ENCODE measurements at places on chromosomes 3 and 15.

DNA sequence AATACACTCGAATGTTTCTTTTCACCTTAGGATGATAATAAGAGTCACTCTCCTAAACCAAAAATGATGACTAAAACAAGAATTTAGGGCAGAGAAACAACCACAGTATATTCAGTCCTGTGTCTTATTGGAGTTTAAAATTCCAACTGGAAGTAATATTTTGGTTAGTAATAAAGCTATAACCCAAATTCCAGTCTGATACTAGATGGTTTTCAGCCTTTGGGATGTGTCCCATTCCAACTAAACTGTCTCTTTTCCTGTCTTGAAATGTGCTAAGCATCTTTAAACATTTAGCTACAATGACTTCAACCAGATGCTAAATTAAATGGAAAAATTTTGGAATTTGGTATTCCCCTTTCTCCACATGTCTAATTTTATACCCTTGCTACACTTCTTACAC lies 510.0 kb downstream of the ROBO1 start:
- DNase-seq: no peak

DNA sequence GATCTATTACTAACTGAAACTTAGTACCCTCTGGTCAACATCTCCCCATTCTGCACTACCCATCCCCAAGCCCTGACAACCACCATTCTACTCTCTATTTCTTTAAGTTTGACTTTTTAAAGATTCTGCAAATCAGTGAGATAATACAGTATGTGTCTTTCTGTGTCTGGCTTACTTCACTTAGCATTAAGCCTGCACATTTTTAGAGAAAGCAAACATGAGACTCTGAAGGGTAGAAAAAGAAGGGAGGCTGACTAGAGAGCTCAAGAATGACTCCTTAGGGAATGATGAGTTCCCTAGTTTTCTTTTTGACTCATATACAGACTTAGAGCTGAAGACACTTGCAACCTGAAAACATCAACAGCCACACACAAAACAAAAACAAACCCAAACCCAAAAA lies 311.3 kb downstream of the SQOR start:
- DNase-seq: no peak

DNA sequence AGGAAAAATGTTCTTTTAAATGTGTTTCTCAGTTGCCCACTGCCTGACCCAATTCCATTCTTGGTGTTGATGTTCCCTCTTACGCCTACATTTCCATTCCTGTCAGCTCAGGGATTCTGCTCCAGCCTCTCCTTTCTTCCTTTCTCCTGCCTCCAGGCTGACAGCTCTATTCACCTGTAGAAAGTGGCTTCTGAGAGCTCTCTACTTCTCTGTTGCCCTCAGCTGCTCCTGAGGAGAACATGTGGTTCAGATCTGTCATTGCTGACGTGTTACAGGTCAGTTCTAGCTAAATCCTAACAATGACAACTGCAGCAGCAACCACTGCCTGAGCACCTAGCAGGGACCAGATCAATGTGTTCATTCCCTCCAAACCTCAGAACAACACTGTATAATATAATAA lies 144.9 kb upstream of the PLAAT1 start:
- DNase-seq: no peak

GRCh38 chr15:86399041-86399954 lies 319.6 kb downstream of the AGBL1 start:
- no peak for DNase-seq

DNA sequence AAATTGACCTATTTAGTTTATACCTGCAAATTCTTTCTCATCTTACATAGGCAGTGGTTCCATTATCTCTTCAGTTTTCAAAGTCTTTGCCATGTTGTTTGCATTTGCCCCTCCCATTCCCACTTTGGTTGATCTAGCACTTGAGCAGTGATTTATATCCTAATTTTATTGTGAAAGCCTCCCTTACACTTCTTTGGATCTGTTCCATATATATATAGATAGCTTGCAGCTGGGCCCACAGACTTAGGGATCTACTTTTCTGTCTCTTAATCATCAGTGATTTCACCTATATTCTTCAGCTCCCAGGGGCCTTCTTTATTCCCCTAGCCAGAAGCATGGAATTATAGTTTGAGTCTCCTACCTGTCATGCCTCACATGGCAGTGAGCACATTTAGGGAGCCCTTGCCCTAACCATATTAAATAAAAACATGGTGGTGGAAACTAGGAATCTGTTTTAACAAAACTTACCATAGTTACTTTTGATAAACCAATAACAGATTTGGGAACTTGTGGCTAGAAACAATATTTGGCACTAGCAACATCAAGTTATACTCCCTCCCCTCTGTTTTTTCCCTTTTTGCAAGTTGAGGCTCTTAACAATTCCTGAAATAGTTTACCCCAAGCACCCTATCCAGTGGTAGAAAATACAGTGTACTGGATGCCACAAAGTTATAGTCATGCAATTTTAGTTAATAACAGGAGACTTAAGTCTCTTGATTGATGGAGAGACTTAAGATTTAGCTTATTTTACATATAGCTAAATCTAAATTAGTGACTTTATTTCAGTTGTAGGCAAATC lies 41.7 kb downstream of the ARIH1 start:
- no peak for DNase-seq

DNA sequence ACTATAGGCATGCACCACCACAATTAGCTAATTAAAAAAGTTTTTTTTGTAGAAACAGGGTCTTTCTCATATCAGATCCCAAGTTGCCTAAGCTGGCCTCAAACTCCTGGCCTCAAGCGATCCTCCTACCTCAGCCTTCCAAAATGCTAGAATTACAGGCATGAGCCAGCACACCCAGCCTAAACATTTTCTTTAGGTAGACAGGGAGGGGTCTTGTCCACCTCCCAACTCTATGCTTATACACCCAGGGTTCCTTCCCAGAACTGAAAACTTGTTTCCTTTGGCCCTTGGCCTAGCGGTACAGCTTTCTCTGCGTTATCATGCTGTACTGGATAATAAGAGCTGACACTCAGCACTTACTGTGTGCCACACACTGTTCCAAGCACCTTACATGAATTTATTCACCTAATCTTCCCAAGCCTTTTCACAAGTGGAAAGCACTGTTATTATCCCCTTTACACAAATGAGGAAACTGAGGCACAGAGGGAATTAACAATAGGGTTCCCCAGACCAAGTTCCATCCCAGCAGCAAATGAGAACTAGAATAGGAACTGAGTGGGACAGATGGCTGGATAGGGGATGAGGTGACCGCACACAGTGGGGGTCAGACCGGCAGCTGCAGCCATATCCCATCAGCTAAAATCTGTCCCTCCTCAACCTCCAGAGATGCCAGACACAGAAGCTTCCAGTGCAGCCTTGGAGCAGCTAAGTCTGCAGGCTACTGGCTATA lies 150.8 kb downstream of the MEGF11 start:
- no peak for DNase-seq

GRCh38 chr3:156145866-156146265 lies 25.5 kb downstream of the KCNAB1 start:
- no peak for DNase-seq

- no peak for DNase-seq
Observed at GRCh38 chr3:48042071-48042760, 26.0 kb upstream of the MAP4 start.

DNA sequence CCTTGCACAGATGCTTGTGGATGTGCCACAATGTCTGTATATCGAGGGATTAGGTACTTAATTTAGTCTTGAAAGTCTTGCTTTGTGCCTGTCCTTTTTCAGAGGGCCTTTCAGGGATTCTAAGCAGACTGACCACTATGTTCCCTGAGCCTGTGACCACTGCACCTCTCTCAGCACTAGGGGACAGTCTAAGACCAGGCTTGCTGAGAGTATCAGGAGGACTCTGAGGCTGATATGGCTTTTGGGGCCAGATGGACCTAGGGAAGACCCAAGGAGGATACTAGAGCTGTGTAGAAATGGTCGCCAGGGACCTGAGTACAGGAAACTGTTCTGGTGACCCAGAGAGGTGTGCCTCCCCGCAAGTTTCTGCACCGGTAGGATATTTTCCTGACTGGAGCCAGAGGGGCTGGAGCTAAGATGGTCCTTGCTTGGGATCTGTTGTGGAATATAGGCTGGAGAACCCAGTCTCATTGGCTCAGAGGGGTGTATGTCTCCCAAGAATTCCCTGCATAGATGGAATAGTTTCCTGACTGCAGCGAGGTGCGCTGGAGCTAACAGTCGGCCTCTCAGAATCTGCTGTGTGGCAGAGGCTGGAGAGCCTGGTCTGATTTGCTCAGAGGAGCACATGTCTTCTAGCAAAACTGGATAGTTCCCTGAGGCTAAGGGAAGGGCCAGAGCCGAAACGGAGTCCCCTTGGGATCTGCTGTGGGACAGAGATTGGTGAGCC lies 213.2 kb upstream of the DCBLD2 start:
- no peak for DNase-seq

GRCh38 chr3:69322158-69322509 lies 63.8 kb downstream of the FRMD4B start:
- DNase-seq: no peak

- DNase-seq: no peak
Observed at GRCh38 chr15:47644722-47645121, 72.6 kb upstream of the SEMA6D start.

DNA sequence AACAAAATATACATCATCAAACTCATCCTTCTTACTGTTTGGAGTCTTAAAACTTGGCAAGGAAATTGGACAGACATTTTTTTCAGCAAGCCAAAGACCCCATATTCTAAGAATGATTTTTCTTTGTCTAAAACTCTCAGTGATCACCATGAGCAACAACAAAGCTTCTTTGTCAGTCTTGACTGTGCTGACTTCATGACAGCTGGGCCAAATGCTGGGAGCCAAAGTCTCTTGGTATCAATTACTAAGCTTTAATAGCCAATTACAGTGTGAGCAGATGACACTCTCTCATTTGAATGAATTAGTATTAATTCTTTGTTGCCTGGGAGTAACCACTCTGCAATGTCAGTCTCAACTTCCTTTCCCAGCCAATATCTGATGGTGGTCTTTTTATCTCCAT lies 48.1 kb upstream of the GK5 start:
- DNase-seq: no peak

GRCh38 chr3:120659834-120660233 lies 22.2 kb downstream of the HGD start:
- DNase-seq: no peak

Data from activated CD8-positive, alpha-beta memory T cell treated with anti-CD3 and anti-CD28 coated beads, Interleukin-2, amount 50 U/mL, for 4 hours (primary cell).